ENCODE measurements at places on chromosomes 12 and 14.

DNA sequence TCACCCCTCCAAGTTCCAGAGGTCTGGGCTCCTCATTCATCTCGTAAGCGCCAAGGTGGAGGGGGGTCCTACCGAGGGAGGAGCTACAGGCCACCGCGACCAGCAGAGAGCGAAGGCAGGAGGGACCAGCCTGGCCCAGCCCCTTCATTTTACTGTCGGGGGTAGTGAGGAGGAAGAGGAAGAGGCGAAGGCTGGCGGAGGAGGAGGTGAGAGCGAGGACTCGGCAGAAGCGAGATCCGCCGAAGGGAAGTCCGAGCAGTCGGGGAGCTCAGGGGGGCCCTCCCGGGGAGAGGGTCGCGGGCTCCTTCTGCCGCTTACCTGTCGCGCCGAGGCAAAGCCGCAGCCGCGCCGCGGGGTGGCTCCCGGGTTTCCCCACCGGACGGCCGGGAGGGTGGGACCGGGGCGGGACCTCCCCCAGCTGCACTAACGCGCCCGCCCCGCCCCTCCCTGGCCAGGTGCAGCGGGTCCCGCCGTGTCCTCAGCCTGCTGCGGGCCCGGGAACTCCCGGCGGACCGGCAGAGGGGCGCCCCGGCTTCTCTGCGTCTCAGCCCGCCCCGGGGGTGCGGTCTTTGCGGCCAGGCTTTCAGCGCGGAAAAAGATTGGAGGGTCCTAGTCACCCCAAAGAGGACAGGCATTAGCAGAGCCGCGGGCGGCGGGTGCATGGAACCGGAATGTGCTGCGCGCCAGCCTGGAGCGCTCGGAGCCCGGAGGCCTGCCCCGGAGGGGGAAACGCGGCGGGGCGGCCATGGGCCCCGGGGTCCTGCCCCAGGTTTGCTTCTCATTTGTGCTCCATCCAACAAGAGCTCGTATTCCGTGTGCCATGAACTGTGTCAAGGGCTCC lies at the start of gene GALNT6:
Gene GALNT6 (minus strand): TSS at position 124 of the 841 bp plus-strand sequence. CDS start 11,625 bp downstream, outside the sequence.
- DNase-seq = no peak

GRCh38 chr14:48628870-48629269 lies 953.5 kb upstream of the MDGA2 start:
- DNase-seq = no peak

DNA sequence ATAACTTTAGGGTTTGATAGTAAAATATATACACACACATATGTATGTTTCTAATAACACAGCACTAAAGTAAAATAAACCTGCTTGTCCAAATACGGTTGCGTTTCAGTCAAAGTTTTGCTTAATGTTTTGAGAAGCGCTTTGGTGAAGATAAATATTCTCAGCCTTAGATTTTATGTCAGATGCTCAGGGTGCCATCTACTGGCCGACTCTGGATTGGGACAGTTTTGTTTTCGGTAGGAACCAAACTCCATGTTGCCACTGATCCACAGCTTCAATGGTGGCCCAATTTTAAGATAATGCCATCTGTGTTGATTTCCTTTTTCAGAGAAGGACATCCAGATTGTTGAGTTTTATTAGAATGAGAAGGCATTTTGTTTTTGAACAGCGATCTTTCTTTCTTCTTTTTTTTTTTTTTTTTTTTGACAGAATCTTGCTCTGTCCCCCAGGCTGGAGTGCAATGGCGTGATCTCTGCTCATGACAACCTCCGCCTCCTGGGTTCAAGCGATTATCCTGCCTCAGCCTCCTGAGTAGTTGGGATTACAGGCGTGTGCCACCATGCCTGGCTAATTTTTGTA lies 43.1 kb downstream of the LLPH start:
- DNase-seq = peak; percentile 84

DNA sequence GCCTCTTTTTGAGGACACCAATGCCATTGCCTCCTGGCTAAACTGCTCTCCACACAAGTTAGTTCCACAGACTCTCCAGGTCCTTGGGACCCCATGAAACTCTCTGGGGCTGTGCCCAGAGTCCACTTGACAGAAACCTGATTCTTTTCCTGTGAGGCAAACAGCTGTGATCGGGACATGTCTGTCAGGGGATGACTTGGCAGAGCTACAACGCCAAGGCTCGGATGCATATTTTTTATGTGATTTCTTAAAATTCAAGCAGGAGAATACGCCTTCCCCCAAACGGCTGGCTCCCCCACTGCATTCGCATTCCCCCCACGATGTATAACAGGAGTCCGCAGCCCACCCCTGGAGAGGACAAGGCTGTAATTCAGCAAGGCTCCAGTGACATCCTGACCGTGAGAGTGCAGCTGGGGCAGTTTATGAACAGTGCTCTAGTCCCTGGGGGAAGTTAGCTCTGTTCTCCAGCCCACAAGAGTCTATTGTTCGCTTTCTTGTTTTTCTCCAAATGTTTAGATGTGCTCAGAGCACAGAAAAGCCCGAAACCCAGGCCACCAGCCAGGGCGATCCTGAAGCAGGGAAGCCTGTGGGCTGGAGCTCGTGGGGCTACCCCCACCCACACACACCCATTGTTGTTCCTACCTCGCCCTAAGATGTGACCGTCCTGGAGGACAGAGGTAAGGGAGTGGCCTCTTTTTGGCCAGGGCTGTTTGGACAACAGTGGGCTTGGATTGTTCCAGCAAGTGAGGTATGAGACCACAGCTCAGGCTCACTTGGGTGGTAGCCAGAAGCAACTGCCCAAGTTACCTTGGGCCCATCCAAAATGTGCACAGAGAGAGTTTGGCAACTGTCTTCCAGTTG lies 159.5 kb downstream of the ZFP36L1 start:
- no peak for DNase-seq

GRCh38 chr12:32917094-32917611 lies 20.6 kb upstream of the PKP2 start:
- DNase-seq = no peak

GRCh38 chr12:53798575-53798974 lies 46.8 kb upstream of the CISTR start:
- no peak for DNase-seq

- DNase-seq = no peak
These were observed at the start of gene PLEKHD1 for GRCh38 chr14:69484444-69485314. Gene PLEKHD1 (plus strand): TSS chr14:69484728. CDS start chr14:69484966, 238 bp downstream.

DNA sequence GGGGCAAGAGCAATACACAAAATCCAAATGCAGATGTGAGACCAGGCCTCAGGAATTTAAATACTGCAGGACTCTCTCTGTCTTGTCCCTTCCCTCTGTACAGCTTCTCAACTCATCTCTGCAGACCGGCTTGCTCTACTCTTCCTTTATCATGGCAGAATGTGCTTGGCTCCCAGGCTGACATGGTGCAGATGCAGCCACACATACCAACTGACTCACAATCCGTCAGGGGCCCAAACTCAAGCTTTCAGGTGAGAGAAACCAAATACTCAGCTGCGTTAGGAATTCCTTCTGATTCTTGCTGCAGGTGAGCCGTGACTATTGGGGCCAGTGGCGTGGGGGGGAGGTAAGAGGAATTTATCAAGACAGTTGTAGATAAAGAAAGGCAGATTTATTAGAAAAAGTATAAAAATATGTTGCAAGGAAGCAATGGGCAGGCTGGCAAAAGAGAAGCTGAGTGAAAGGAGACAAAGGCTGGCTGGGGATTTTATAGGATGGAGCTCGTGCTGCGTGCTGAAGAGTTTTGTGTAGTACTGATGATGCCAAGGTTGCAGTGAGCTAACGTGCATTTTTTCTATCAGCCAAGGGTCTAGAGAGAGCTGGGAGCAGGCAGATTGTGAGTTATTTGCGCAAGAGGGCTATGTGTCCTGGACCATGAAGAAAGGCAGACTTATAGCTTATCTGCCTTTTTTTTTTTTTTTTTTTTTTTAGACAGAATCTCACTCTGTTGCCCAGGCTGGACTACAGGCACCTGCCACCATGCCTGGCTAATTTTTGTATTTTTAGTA lies 5.0 kb upstream of the LGALS3 start:
- no peak for DNase-seq

GRCh38 chr12:121187501-121187900 lies 22.4 kb upstream of the P2RX4 start:
- DNase-seq = no peak

- peak; percentile 85 for DNase-seq
These were observed 103.8 kb downstream of the RFLNA start for GRCh38 chr12:124398578-124399227.

DNA sequence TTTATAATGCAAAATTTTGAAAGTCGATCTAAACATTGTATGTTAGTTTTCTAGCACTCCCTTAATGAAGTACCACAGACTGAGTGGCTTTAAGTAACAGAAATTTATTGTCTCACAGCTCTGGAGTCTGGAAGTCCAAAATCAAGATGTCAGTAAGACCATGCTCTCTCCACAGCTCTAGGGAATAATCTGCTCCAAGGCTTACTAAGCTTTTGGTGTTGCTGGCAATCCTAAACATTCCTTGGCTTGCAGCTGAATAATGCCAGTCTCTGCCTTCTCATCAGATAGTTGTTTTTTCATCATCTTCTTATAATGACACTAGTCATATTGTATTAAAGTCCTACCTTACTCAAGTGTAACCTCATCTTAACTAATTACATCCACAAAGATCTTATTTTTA lies 102.2 kb downstream of the RASSF9 start:
- DNase-seq = no peak

GRCh38 chr14:24094841-24095270 lies 745 bp downstream of the PCK2 start:
- DNase-seq = peak; percentile 71

GRCh38 chr12:60174941-60175340 lies 579.1 kb downstream of the SLC16A7 start:
- no peak for DNase-seq

- DNase-seq = no peak
These were observed 17.9 kb downstream of the WASHC3 start for GRCh38 chr12:102043928-102044327.

DNA sequence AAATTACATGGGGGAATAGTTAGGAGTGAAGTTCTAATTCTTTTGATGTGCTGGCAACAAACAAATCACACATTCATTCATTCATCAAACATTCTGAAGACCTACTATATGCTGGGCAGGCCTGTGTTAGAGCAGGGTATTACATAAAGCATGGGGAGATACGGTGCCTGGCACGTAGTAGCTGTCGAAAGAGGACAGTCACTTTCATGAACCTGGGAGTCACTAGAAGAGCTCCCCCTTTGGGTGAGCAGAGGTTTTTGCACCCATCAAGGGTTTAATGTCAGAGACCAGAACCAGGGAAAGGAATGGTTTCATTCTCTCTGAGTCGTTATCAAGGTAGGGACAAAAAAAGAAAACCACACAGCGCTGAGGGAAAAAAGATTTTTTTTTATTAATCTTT lies 10.0 kb downstream of the LHX5 start:
- DNase-seq = no peak

DNA sequence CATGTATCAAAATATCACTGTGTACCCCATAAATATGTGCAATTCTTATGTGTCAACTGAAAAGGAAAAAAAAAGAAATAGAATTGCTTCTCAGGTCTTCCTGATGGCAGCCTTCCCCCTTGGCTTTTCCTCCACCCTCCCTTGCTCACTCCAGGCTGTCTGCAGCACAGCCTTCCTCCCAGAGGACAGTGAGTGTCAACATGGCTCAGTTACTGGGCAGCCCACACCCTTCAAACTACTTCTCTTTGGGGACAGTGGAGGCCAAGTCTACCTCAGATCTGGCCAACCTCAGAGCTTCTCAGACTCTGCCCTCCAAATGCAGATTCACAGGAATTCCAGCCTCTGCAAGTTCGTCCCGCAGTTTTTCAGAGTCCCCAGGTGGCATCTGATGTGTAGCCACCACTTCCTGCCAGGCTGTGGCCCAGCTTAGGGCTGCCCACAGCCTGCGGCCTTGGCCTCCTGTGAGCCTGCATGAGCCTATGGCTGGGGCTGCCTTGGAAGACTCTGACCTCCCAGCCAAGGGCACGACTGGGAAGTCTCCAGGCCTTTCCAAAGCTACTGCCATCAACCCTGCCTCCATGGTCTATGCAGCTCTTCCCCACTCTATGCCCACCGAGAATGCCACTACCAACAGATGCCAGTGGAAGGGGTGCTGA lies 148.0 kb upstream of the PWP1 start:
- no peak for DNase-seq

DNA sequence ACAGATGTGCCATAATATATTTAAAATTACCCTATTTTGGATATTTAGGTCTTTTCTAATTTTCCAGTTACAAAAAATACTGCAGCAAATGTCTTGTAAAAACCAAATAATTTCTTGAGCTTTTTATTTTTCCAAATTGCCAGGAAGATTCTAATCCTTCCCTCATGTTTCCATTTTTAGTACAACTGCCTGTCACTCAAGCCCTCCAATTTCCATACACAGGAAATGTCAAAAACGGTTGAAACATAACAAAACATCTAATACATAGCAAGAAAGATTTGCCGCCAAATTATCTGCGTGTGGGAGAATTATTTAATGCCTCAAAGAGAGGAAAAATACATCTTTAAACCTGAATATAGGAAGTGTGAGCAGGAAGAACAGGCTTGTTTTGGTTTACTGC lies 2.3 kb upstream of the FOXJ2 start:
- DNase-seq = no peak

- no peak for DNase-seq
These were observed 7.2 kb downstream of the CYP46A1 start for GRCh38 chr14:99691111-99691885.

GRCh38 chr12:13536219-13536910 lies 339.8 kb downstream of the EMP1 start:
- DNase-seq = no peak

DNA sequence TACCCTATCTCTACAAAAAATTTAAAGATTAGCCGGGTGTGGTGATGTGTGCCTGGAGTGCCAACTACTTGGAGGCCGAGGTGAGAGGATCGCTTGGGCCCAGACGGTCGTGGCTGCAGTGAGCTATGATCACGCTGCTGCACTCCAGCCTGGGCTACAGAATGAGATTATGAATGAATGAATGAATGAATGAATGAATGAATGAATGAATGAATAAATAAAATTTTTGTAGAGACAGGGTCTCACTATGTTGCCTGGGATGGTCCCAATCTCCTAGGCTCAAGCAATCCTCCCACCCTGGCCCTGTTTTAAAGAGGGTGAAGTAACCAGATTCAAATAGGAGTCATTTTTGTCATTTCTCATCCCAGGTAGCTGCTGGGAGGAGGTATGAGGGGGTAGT lies 176.2 kb upstream of the HIF1A start:
- DNase-seq = no peak

DNA sequence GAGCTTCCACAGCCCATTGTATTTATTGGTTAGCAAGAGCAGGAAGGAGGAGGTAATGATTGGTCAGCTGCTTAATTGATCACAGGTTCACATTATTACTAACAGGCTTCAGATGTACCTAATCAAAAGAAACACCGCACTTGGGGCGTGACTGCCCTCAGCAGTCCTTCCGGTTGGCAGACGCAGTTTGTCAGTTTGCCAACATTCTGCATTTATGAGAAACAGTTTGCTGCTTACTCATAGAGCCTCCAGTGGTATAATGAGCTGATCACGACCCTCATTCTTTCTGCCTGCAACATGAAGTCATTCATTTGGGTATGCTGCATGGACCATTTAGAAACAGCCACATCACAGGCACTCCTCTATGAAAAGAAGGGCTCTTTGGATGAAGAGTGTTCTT lies 42.5 kb upstream of the PPM1H start:
- DNase-seq = no peak

All from sciatic nerve (tissue), 2 donors.